ENCODE measurements at places on chromosomes 13 and 19.

DNA sequence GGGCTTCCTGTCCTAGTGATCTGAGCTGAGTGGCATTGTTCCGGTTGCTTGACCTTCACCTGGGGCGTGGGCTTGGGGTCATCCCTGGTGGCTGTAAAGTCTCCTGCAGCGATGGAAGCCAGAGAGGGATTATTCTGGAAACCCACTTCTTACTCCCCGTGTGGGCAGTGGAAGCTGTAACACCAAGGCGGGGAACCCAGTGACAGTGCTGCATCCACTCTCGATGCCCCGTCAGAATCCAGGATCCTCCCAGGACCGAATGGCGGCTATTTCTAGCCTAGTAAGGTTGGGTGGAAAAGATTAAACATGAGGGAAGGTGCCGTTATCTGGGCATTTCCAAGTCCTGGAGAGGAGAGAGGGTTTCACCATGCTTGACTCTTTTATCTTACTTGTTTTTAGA is 280.6 kb downstream of the ZNF536 start:
- no peak for DNase-seq

DNA sequence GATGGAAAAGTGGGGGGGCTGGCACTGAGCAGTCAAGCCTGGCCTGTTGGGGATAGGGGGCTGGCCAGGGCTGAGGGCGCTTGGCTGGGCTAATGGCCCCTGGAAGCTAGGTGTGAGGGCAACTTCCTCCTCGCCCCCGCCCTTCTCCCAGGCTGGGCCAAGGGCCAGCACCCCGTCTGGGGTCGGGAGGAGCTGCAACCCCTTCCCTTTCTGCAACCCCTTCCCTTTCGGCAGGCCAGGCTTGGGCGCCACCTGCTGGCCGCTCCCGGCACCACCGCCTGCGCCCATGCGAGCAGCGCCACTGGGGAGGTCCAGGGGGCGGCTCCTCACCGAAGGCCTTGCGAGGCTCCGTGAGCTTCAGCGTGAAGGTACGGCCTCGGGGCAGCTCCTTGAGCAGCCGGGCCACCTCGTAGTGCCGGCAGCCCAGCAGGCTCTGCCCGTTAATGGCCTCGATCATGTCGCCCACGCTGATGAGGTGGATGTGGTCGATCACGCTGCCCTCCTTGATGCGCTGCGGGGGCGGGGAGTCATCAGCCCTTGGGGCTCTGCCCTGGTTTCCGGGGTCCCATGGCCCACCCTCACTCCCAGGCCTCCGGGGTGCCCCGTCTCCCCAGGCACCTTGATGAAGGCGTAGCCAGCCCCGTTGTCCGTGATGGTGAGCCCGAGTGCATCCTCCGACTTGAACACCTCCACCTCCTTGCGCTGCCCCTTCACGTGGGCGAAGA is 5.0 kb upstream of the PTGER1 start:
- no peak for DNase-seq

GRCh38 chr19:6797646-6798045 is 25.1 kb downstream of the VAV1 start:
- no peak for DNase-seq

DNA sequence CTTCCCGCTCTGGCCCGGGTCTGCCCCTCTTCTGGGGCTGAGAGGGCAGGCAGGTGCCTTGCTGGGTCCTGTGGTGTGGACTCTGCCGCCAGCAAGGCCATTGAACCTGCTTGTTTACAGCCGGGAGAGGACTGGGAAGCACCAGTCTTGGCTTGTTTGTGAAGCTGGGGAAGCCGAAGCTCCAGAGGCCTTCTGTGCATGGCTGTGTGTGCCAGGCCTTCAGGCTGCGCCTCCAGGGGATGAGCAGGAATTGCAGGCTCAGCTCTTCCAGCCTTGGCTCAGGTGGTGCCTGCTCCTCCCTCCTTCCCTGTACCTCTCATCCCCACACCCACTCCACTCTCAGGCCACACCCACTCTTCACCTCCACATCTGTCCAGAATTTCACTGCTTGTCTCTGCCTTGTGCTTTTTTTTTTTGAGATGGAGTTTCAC is 17.5 kb downstream of the NDUFB7 start:
- DNase-seq: no peak

DNA sequence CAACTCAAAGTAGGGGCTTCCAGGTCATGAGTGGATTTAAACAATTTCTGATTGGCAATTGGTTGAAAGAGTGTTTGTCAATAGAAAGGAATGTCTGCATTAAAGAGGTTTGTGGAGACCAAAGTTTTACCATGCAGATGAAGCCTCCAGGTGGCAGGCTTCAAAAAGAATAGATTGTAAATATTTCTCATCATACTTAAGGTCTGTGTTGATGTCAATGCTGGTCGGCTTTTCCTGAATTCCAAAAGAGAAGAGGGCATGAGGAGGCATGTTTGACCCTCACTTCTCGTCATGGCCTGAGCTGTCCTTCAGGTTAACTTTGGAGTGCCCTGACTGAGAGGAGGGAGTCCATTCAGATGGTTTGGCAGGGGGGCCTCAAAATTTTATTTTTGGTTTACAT is 125.4 kb upstream of the RFC3 start:
- DNase-seq: no peak

GRCh38 chr13:95256091-95256490 is 45.2 kb downstream of the ABCC4 start:
- DNase-seq: peak; percentile 74

GRCh38 chr19:14391156-14391821 is 10.0 kb downstream of the ADGRE5 start:
- no peak for DNase-seq

- DNase-seq: peak; percentile 81
Observed at GRCh38 chr19:1853295-1854038, 5.2 kb upstream of the REXO1 start.

DNA sequence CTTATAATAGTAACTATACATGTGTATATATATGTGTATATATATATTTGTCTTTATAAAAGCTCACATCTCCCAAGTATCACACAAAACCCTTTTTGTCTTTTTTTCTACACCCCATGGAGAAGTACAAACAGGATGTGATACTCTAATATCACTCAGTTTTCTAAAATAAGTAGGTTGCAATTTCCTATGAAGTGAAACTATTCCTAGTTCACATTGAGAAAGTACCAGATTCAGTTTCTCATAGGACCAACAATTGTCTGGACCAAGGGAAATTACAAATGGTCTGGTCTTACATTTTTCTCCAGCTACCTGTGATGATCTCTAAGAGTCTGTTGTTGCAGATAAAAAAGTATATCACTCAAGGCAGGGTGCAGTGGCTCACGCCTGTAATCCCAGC is 17.9 kb upstream of the LILRB1 start:
- no peak for DNase-seq

GRCh38 chr13:50071379-50071778 is 56.1 kb downstream of the KCNRG start:
- peak; percentile 34 for DNase-seq

- no peak for DNase-seq
Observed at GRCh38 chr19:15374105-15374651, 5.4 kb downstream of the AKAP8 start.

- DNase-seq: no peak
Observed at GRCh38 chr19:16588824-16589577, 16.8 kb upstream of the SLC35E1 start.

DNA sequence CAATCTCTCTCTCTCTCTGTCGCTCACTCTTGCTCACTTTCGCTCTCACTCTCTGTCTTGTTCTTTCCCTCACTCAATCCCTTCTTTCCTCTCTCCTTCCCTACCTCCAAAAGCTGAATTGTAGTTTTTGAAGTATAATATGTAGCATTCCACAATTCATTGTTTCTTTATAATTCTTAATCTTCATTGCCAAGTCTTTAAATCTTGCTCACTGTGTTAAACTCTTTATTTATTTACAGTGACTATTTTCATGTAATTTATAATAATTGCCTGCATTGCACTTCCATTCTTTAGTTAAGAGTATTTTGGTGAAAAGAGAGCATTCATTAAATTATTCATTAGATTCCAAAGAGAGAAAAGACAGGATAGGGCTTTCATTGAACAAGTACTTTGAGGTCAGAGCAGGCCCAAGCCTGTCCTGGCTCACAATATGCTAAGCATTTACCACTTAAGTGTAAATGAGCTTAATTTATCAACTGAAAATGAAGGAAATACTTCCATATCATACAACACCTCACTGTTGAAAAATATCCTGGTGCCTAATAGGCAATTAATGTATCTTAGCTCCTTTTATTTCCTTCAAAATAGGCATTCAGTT is 257.4 kb upstream of the SLITRK1 start:
- no peak for DNase-seq

GRCh38 chr19:30890033-30890432 is 459.2 kb downstream of the TSHZ3 start:
- no peak for DNase-seq

DNA sequence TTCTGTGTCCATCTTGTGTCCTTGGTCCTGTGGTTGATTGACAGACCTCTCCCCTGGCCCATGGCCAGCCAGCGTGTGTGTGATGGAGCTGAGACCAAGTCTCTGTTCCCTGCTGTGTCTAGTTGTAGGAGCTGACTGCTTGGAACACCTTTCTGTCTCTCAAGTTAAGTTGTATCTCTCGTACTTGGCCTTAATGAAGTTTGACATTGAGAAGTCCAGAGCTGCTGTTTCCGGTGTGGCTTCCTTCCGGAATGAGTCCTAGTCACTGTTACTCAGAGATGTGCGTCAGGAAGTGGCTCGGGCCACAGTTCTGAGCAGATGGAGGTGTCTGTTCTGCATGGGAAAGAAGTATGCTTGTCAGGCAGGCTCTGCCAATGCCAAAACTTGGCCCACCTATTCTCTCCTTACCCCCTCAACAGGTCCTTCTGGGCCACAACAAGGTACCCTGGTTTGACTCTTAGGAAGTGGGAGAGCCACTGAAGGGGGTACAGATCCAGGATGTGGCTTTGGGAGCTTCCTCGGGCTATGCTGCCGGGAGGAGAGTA is 54.3 kb downstream of the GATAD2A start:
- DNase-seq: peak; percentile 75

GRCh38 chr19:33052352-33052972 is 12.2 kb downstream of the RHPN2 start:
- DNase-seq: peak; percentile 83

DNA sequence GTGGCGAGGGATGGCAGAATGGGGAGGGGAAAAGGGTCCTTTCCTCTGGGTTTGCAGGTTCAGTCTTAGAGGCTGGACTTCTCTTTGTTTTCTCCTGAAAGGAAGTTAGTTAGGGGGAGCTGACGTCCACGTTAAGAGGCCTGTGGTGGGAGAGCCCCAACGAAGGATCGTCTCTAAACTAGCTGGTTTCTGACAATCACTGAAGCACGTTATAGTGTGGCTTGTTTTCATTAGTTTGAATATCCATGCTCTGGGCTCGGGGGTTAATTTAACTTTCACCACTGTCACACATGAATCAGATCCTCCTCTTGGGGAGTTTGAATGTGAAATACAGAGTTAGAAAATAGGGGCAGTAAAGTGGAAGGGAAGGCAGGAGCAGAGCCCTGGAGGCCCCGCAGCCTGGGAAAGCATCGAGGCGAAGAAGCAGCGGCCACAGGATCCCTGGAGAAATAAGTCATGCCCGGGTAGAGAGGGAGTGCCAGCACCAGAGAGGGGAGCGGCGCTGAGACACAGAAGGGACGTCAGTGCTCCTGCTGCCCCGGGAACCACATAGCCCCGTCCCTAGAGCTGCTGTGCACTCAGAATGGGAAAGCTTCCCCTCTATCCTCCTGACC is 31.1 kb upstream of the AMER2 start:
- no peak for DNase-seq

DNA sequence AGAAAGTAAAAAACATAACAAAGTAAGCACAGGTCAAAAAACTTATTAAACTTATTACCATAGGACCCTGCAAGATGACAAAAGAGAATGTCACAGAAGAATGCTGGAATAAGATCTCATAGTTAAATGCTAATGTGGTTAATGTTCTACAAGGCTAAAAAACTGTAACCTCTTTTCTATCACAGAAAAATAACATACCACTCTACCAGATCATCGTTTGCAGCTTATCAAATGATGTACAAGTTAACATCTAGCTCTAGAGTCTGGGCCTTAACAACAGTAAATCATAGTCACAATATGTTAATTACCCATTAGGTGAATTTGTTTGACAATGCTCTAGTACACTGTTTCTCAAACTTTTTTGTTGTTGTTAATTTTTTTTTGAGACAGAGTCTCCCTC is 53.0 kb downstream of the NUFIP1 start:
- DNase-seq: no peak

DNA sequence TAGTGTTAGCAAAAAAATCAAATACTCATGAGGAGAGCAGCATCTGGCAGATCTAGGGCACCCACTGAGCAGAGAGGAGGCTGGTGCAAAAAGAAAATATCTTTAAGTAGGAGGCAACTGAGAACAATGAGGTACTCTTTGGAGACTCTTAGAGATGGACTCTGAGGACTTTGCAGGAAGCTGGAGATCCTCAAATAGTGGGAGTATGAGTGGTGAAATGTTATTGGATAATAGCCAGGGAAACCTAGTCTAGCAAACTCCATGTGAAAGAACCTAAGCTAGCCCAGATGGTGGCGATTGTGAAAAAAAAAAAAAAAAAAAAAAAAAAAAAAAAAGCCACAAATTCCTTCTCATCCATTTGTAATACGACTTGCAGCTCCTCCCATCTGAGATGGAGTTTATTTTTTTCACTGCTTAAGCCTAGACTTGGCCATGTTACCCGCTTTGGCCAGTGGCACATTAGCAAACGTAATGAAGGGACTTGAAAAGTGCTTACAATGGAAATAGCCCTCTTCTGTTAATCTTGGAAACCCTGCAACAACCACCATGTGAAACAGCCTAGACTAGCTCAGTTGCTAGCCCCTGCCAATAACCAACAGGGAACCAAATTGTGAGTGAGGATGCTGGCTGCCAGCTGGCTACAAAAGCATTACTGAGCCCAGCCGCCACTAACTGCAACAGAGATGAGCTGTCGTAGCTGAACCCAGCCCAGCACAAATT is 476.2 kb downstream of the KLF12 start:
- peak; percentile 41 for DNase-seq

DNA sequence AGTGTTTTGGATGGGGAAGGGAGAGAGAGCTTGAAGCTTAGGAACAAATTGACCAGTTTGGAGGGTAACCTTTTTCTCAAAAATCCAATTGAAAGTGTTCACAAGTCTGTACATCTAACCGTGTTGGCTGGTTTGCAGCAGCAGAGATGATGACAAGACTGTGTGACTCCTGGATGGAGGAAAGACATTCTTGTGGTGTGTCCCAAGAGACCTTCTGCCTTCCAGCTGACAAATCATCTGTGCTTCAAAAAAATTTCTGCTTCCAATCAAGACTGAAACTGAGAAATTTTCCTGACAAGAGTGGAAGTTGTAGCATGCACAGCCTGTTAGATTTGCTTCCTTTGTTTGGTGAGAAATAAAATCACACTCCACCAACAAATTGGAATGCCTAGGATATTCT is 56.2 kb downstream of the LACC1 start:
- DNase-seq: no peak

GRCh38 chr19:50377051-50377461 is 799 bp downstream of the NR1H2 start:
- no peak for DNase-seq

- DNase-seq: no peak
Observed at GRCh38 chr19:1166872-1167573, 7.0 kb downstream of the SBNO2 start.

- DNase-seq: peak; percentile 53
Observed at GRCh38 chr19:53945441-53945840, 17.3 kb upstream of the CACNG8 start.

GRCh38 chr13:68007576-68007975 is 777.4 kb upstream of the PCDH9 start:
- DNase-seq: no peak
